ENCODE measurements at places on chromosomes 5 and 9.

GRCh38 chr9:127930231-127931091 lies at the start of gene PIP5KL1:
TSS of gene PIP5KL1 (minus strand) at chr9:127930777. CDS start at chr9:127930752, 25 bp downstream.
- DNase-seq: peak; percentile 82

GRCh38 chr9:111909444-111909843 lies 12.8 kb downstream of the UGCG start:
- DNase-seq: no peak

DNA sequence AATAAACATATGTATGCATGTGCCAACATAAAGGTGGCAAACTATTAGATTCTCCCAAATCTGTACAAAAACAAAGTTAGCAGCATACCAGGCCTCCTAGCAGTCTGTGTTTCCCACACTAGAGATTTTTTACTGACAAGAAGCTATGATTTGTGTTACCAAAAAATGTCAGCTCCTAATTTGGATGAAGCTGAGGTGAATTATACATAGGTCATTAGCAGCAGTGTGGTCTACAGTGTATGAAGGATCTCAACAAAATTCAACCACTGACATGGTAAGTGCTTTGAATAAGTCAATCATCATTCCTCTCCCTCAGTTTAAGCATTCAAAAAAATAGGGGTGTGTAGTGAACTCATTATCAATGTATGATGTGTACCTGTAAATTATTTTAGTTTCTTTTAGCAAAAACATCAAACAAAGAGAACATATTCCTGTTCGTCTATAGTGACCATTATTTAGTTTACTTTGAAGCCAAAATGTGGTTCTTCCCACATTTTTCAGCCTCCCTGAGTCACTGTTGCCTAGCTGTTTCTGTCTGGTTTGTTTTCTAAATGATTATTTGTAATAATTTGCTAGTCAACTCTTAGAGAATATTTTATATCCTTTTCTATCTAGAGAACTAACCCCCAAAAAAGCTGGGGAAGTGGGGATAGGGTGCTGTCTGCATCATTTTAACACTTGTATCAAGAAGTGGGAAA lies 52.1 kb upstream of the RGMB start:
- no peak for DNase-seq

DNA sequence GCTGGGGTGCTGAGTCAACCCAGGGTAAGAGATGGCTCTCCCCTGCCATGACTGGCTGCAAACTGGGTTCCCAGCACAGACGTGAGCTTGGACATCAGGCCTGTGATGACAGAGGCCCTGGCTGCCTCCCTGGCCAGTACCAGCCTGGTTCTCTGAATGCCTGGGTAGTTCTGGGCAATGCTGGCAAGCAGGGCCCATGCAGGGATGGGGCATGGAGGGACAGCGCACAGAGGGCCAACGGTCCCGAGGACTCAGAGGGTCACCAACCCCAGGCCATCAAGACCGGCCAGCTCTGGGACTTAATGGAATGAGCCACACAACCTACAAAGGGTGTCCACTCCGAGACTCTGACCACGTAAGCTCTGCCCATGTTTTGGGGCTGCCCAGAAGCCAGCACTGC lies 241.4 kb downstream of the FSTL4 start:
- DNase-seq: no peak

DNA sequence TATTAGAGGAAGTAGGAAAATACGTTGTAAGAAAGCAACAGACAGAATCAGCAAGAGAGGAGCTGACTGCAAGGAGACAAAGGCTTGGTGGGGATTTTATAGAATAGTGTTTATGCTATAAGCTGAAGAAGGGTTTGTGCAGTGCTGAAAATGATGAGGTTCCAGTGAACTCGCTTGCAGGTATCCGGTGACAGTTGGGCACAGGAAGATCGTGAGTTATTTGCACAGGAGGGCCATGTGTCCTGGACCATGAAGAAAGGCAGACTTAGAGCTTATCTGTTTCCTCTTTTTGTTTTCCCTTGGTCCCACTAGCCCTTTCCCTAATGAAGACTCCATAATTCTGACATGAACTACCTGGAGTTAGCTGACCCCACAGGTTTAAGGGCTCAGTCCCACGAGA lies 61.4 kb downstream of the NXNL2 start:
- DNase-seq: no peak

- DNase-seq: no peak
Observed at GRCh38 chr9:68996462-68996861, 17.5 kb downstream of the PRKACG start.

DNA sequence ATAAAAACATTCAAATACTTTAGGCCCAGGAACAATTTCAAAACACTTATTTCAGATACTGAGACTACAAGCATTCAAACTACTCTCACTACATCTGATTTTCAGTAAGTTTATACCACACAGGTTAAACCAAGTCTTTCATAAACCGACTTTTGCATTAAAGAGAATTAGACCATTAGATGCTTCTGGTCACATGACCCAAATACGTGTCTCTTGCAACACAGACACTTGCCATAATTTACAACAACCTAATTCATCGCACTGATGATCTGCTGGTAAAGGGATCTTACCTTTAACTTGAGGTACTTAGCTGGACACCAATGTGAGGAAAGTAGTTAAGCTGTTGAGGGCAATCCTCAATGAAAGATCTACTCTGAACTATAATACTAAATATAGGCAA lies 3.2 kb downstream of the HNRNPH1 start:
- DNase-seq: no peak

DNA sequence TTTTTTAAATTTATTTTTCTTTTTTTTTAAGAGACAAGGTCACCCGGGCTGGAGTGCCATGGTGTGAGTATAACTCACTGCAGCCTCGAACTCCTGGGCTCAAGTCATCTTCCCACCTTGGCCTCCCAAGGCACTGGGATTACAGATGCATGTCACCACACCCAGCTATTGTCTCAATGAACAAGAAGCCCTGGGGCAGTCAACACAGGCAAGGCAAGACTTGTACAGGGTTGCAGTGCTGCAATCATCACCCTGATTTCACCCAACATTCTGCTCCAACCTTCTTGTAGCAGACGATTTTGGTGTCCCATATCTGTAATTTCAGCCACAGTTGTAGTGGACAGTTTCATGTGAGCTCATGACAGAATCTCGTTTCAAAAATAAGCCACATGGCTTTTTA lies 205.8 kb upstream of the KIF2A start:
- DNase-seq: no peak

- no peak for DNase-seq
Observed at GRCh38 chr5:149664083-149664482, 66.0 kb upstream of the PPARGC1B start.

GRCh38 chr9:135098400-135099105 lies 11.1 kb downstream of the OLFM1 start:
- DNase-seq: no peak

DNA sequence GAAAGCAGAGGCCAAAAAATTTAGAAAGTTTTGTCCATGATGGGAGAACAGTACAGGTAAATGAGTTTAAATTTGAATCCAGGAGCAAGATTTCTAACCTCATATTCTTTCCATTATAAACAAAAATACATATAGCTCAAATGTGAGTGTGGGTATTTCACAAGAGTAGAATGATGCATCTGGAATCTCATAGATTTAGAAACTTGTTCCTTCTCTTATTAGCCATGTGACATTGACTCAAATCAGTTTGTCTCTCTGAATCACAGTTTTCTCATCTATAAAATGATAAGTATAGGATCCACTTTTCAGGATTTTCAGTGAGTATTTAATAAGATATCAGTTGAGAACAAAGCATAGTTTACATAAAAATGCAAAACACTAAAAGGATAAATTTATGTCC lies 436.3 kb upstream of the PAPPA start:
- DNase-seq: no peak

DNA sequence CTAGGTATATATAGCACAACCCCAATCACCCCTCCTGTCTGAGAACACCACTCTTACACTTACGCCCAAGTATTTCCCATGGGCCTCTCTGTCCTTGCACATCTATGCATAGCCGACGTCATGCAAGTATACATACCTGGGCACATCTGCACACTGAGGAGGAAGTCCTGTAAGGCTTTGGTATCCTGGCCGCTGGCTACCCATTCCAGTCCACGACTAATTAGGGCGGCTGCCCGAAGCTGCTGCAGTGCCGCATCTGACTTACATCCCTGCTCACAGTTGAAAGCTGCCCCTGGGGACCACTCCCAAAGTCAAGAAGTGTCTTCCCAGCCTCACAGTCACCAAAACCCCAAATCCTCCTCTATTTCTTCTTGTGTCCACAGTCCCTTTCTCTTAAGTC lies 2.4 kb upstream of the VCP start:
- DNase-seq: no peak

All from right lung (tissue), 10 donors.